CD4-positive, alpha-beta T cell treated with Interleukin-1 beta for 1 hour (primary cell): ENCODE measurements at places on chromosomes 5 and 9.

GRCh38 chr5:5062525-5063302 lies 77.4 kb upstream of the ADAMTS16 start:
- DNase-seq: no peak

- no peak for DNase-seq
These were observed 37.6 kb upstream of the RAI14 start for GRCh38 chr5:34618371-34619065.

DNA sequence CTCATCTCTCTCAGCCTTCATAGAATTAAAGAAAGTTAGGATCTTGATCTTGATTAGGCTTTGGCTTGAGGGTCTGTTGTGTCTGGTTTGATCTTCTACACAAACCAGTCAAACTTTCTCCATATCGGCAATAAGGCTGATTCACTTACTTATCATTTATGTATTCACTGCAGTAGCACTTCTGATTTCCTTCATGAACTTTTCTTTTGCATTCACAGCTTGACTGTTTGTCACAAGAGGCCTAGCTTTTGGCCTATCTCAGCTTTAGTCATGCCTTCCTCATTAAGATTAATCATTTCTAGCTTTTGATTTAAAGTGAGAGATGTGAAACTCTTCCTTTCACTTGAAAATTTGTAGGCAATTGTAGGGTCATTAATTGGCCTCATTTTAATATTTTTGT lies 62.8 kb downstream of the SH3RF2 start:
- DNase-seq: no peak

GRCh38 chr5:123743990-123744583 lies 232.1 kb downstream of the CSNK1G3 start:
- no peak for DNase-seq

- DNase-seq: no peak
These were observed 37.6 kb downstream of the ELL2 start for GRCh38 chr5:95923918-95924544.
